ENCODE measurements at places on chromosomes 6 and 20. TPM values are rescaled to one million over a fixed set of nuclear protein-coding genes. Genes with fewer than 3 reads are reported as not detected.

Gene PRDM13
- not detected for polyA plus RNA-seq

GRCh38 chr6:167148997-167149396 is 8.8 kb downstream of the GPR31 start:
- DNase-seq = no peak

DNA sequence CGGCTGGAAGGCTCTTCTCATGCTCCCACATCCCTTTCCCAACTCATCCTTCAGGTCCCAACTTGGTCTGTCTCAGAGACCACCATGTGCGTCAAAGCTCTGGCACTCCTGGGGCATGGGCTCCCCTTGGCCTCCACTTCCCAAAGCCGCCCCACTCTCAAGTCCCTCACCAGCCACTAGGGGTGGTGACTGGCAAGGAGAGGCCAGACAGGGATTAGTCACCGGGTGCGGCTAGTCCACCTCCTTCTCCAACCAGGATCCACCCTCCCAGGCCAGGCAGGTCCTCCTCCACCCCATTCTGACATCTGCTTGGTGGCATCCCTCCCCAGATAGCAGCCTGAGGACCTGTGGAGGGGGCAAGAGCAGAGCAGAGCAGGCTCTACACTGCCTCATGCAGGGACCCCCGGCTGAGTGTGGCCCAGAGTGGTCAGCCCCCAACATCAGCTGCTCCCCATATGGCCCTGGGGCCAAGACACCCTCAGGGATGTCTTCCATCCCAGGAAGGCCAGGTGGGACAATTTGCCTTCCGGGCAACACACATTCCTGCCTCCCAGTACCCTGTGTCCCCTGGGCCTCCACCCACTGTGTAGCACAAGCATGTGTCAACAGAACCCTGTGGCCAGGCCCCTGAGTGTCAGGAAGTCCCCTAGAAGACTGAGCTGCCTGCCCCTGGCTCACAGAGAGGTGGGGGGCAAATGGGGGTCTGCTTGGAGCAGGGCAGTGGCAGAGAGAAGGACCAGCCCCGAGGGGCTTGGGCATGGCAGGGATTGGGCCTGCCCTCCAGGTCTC is 29.2 kb downstream of the YTHDF1 start:
- no peak for DNase-seq

- DNase-seq = no peak
Measured at GRCh38 chr6:150826788-150827187, 38.7 kb upstream of the MTHFD1L start.

GRCh38 chr20:46054606-46055005 is 25.6 kb downstream of the SLC12A5 start:
- DNase-seq = no peak

- DNase-seq = no peak
Measured at GRCh38 chr6:2797564-2798031, 32.4 kb downstream of the WRNIP1 start.

DNA sequence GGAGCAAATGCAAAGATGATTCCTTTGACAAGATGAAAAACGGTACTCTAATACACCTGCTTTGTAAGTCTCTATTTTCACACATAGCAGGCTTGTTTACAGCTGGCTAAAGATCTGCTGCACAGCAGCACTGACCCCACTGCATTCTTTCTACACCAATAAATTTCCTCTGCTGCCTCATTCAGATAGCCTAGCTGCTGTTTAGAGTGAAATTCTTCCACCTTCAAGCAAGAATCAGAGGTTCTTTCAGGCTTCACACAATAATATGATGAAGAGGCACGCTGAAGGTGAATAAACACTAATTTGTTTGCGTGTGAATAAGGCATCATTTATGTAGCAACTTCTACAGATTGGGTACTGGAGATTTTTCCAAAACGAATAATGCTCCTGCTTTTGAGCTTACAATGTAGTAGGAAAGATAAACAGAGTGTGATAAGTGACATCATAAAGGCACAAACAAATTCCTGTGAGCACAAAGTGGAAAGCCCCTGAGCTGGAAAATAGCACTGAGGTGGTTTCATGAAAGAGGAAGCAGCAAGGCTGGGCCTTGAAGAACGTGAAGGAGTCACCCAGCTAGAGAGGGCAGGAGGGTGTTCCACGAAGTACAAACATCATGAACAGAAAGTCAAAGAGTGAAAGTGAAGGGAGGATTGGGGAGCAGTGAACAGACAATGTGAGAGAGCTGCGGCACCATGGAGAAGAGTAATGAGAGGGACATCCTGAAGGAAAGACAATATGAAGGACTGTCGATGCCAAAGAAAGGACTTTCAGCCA is 543.4 kb downstream of the CD83 start:
- DNase-seq = peak; percentile 86

Gene BYSL
- polyA plus RNA-seq = 3.0 TPM

- DNase-seq = no peak
Measured at GRCh38 chr6:144189351-144189750, 39.0 kb downstream of the STX11 start.

Gene EYA4
- not detected for polyA plus RNA-seq

GRCh38 chr6:106252687-106253086 is 72.9 kb downstream of the ATG5 start:
- no peak for DNase-seq

Gene ZBTB22
- 21.8 TPM for polyA plus RNA-seq

Gene CENPQ
- polyA plus RNA-seq = 5.7 TPM

- no peak for DNase-seq
Measured at GRCh38 chr6:22357724-22358189, 60.9 kb upstream of the PRL start.

Gene ATP9A
- polyA plus RNA-seq = not detected

Gene DTD1
- 42.8 TPM for polyA plus RNA-seq

DNA sequence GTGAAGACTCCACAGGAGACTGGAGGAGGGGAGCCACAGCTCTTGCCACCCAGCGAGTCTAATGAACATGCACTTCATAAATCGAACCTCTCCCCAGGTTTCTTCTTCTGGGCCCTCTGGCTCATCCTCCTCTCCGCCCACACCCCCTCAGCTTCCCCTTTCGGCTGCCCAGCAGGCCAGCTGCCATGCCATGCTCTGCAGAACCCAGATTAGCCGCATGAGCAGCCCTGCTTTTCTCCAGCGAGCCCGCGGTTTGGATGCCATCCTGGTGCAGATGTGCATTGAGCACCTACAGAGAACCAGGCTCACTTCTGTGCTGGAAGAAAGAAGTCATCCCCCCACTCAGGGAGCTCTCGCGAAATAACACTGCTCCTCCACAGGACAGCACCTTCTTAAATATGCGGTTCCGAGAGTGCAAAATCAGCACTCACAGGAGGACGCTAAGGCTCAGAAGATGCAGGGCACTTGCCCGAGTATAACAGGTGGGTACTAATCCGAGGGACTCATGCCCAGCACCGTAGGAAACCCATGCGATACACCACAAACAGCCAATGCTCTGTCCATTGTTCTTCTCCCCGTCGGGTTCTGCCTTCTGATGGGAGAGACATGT is 143.0 kb upstream of the THBS2 start:
- no peak for DNase-seq

Gene MCUR1
- 10.7 TPM for polyA plus RNA-seq

DNA sequence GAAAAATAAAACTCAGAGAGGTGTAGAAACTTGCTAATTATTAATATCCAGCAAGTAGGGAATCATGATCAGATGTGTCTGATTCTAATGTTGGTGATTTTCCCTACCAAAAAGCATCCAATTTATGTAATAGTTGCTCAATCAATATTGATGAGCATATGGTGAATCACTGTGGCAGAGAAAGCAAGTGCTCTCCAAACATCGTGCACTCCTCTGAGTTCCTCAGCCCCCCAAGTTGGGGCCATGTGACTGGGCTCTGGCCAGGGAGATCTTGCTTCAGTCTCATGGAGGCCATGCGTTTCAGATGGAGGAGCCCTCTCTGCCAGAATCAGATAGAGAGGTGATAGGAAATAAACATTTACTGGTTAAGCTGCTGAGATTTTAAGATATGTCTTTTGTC is 133.2 kb upstream of the LY86 start:
- no peak for DNase-seq

- no peak for DNase-seq
Measured at GRCh38 chr20:46710153-46710913, 884 bp downstream of the SLC2A10 start.

Gene MAP7
- 0.40 TPM for polyA plus RNA-seq

- DNase-seq = no peak
Measured at GRCh38 chr6:122020588-122021264, 378.7 kb upstream of the HSF2 start.

DNA sequence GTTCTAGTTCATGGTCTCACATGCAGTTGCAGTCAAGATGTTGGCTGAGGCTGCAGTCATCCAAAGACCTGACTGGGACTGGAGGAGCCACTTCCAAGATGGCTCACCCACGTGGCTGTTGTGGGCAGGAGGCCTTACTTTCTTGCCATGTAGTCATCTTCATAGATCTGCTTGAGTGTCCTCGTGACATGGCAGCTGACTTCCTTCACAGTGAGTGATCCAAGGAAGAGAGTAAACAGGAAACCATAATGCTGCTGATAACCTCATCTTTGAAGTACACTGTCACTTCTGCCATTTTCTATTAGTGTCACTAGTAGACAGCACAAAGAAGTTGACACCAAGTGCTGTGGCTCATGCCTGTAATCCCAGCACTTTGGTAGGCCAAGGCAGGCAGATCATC is 40.1 kb upstream of the AKIRIN2 start:
- DNase-seq = peak; percentile 69

DNA sequence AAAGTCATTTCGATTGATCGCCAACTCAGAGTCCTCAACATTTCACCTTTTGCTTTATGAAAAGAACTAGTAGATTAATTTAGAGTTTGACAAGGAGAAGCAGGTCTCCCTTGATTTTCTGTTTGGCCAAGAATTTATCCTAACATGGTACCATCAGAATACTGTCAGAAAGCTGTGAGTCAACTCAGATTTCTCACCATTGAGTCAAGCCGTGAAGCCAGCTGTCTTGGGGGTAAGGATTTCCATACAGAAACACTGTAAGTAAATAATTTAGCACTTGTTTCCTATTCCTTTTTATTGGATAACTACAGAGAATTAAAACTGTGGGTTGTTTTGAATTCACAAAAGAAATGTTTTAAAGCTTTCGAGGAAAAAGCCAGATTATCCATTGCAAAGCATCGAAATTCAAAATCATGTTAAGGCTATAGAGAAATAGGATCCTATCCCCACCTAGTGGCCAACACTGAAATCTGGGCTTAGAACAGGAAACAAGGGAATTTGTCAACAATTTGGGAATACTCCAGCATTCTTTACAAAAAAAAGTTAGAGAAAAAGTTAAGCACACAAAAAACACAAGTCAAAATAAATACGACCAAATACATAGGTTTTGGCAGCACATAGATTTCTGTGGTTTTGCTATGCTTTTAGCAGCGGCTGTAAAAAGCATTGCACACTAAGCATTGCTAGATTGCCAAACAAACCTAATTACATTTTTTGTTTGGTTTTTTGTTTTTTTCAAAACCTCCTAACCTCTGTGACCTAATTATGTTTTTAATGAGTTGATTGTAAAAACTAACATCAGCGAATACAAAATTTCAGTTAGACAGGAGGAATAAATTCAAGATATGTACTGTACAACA is 44.2 kb downstream of the COL11A2 start:
- no peak for DNase-seq

DNA sequence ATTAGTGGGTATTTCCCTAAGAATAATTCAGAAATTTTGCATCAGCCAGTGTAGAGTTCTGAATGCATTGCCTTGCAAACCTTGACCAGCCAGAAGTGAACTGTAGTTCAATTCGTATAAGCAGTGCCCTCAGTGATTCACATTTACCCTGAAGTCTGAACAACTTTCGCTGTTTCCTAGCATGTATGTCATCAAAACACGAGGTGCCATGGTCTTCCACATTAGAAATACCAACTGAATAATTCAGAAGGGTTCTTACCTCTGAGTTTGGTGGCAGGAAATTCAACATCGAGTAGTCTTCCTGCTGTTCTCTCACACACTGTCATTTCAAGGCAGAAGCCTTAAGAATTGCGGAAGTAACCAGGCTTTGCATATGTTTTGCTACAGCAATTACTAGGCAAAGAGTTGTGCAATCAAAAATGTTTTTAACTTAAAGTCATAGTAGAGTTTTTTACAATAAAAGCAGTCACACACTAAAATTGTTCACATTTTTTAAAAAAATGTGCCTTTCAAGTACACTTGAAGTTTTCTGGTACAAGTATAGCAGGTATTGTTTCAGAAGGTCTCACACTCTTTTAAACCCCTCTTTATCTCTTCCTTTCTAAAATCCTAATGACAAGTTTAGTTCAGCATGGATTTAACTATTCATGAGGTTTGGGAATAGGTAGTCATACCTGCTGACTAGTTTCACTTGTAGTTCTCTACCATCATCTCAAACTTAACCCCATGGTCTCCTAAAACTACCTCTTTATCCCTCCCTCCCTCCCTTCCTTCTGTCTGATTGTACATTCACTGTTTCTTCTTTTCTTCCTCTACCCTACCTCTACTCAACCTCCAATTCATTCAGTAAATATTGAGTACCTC is 118.3 kb downstream of the STXBP5 start:
- peak; percentile 47 for DNase-seq

DNA sequence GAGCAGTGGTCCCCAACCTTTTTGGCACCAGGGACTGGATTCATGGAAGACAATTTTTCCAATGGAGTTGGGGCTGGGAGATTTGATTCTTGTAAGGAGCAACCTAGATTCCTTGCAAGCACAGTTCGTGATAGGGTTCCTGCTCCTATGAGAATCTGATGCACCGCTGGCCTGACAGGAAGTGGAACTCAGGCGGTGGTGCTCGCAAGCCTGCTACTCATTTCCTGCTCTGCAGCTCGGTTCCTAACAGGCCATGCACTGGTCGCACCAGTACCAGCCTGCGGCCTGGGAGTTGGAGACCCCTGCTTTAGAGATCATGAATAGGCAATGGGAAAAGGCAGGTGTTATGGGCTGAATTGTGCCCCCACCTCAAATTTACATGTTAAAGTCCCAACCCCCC is 131.2 kb downstream of the PFDN4 start:
- no peak for DNase-seq

Gene SOBP
- polyA plus RNA-seq = 1.7 TPM

DNA sequence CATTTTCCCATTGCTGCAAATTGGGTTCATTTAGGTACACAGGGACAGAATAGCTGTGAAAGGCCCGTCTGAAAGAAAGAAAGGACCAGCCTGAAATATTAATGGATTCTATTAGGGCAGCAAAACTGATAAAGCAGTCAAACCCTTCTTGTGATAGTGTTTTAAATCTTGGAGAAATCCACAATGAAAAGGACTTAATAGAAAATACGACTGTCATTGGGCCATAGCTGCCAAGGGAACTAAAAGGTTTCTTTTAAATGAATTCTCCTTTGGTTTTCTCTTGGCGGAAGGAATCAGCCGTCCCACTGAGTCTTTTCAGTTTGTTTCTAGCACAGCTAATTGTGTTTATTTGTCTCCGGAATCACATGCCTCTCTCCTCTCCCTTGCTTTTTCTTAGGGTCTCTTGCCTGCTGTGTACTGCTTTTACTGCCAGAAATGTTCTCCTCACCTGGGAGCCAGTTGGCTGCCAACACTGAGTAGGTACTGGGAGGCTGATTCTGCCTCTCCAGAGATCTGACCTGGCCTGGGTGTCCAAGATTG is 11.3 kb downstream of the PAQR8 start:
- DNase-seq = no peak

Gene RSPO4
- not detected for polyA plus RNA-seq

Gene EMILIN3
- polyA plus RNA-seq = not detected

- DNase-seq = no peak
Measured at GRCh38 chr6:111880181-111880888, 7.1 kb upstream of the FYN start.

Data from naive B cell (primary cell).